ENCODE measurements at places on chromosomes 4 and X.

DNA sequence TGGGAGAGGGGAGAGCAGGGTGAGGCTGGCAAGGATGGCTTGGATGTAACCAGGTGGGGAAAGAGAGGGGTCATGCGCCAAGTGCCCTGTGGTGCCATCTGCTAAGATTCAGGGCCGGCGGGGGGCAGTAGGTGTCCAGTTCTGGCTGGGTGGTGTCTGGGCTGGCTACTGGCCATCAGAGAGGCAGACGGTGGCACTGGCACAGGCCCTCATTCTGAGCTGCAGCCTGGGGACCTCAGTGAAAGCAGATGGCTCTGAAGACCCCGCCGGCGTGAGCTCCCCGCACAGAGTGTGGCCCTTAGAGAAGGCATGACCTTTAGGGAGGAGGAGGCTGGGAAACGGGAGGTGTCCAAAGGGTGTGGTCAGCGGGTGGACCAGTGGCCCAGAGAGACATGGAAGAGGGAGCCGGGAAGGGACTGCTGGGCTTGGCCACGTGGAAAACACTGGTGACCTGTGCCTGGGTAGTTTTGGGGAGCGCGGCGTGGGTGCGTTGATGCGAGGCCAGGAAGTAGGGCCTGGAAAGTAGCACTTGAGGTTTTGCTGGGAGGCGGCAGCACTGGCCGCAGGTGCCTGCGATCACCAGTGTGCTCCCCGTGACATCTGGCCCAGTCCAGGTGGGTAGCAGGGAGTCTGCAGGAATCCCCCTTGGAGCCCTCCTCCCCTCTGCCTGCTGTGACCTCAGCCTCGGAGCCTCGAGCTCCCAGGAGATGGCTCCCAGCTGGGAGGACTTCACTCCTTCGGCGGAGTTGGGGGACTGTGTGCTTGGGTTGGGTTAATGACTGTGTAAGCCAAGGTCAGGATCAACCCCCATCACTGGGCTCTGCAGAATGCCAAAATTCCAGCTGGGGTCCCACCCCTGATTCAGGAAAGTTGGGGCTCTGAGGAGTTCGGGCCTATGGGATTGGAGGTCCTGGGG is 9.3 kb upstream of the SH3TC1 start:
- no peak for DNase-seq

GRCh38 chr4:174873931-174874330 is 44.2 kb upstream of the ADAM29 start:
- DNase-seq, result no peak

GRCh38 chrX:23631136-23631535 is 36.2 kb upstream of the PRDX4 start:
- no peak for DNase-seq

DNA sequence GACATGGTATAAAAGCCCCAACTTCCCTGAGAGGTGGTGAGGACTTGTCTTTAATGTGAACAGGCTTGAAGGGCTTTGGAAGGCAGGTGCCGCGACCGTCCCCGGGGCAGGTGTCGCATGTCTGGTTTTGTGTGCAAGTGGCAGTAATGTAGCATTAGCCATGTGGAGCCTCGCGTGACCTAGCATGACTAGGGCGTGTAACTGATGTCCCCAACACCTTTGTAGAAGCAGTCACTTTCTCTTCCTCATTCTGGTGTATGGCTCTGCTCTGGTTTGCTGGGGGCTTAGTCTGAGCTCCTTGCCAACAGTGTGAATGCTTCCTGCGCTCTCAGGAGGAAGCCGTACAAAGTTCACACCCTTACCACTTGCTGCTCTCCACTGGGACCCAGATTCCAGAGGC is 145.7 kb downstream of the AMMECR1 start:
- no peak for DNase-seq

- no peak for DNase-seq
Observed at GRCh38 chr4:173525118-173526011, 4.7 kb downstream of the HAND2 start.

- no peak for DNase-seq
Observed at GRCh38 chrX:14554131-14554715, 24.9 kb downstream of the GLRA2 start.

DNA sequence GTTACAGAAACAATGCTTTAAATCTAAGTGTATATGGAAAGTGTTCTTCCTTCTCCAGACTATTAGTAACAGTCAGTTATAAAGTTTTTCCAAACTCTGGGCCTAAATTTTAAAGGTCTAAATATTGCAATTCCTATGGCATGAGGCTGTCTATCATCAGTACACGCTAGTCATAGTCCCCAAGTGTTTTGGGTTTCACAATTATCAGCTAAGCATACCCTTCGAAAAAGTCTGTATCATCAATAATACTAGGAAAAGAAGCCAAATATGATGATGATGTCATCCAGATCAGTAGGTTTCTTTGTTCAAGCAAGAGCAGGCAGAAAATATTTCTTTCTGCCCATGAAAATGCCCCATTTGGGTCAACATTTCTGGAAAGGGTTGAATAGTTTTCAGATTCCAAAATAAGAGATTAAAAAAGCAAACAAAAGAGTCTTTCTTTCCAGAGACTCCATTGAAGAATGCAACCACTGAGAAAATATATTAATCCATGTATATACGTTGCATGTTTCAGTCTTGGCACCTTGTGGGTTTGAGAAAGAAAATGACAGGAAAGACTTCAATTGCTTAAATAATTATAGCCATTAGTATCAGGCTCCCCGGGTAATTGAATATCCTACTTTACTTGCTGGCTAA is 173.8 kb downstream of the CAMK2D start:
- no peak for DNase-seq

DNA sequence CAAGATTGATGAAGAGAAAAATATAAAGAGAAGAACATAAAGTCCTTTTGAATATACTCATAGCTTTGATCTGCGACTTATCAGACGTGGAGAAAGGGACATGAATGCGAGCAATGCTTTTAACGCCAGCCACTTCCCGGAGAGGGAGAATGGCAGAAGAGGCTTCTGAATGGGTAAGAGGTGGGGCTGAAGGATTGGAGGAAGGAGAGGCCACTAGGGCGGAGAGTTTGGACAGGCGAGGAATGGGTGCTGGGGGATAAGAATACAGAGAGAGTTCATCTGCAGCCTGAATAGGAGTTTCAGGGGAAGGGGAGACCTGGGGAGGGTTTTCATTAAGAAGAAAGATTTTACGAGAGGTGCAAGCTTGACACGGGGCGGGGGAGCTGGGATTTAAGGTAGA is 2534.9 kb downstream of the PCDH7 start:
- no peak for DNase-seq

DNA sequence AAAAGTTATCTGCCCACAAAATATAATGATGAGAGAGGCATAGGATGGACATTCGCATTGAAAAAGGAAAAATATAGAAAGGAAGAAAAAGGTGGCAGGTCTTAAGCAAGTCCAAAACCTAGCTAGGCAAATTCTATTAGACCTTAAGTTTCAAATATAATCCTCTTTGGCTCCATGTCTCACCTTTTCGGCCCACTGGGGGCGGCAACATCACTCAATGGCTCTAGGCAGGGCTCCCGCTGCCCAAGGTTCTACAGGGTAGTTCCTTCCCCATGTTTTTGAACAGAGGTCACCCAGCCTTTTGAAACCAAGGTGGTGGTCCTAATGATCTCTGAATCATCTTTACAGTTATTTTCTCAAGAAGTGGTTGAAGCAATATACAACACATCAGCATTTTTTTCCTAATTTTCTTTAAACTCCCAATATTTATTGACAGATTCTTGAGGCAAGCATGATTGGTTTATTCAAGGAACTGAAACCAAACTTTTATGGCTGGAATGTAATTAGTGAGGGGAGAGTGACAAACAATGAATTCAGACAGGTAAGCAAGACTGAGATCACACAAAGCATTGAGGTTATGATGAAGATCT is 309.4 kb downstream of the ANTXR2 start:
- no peak for DNase-seq

GRCh38 chr4:109029987-109030386 is 267.1 kb upstream of the ETNPPL start:
- DNase-seq, result no peak

GRCh38 chr4:56696056-56696455 is 15.0 kb upstream of the HOPX start:
- no peak for DNase-seq

GRCh38 chr4:2744576-2745270 is 11.4 kb downstream of the TNIP2 start:
- DNase-seq, result no peak

DNA sequence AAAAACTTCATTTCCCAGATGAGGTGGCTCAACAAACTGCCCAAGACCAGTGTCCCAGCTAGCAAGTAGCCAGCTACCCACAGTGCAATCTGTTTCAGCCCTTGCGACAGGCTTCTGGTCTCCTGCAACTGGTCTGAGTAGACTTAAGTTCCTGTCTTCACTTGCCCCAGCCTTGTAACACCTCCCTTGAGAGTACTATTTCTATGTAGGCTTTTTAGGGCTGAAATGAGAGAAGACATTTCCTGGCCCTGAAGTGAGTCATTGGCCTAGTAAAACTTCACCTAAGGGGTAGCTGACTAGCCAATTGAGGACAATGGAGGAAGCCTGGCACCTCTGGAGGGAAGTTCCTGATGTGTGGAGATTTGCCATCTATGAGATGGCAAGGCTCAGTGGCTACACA is 80.1 kb upstream of the STIM2 start:
- no peak for DNase-seq

- no peak for DNase-seq
Observed at GRCh38 chr4:127012549-127012948, 620.2 kb upstream of the INTU start.

GRCh38 chrX:117680286-117680685 is 436.3 kb downstream of the KLHL13 start:
- DNase-seq, result no peak

- no peak for DNase-seq
Observed at GRCh38 chr4:155908187-155909139, 5.0 kb downstream of the TDO2 start.

- DNase-seq, result no peak
Observed at GRCh38 chr4:31051151-31051550, 331.0 kb downstream of the PCDH7 start.
